ENCODE measurements at places on chromosomes 1 and 21.

GRCh38 chr1:206829282-206829681 lies 36.1 kb upstream of the IL20 start:
- DNase-seq, result no peak

- no peak for DNase-seq
Measured at GRCh38 chr21:32352526-32352925, 40.3 kb downstream of the URB1 start.

- peak; percentile 79 for DNase-seq
Measured at GRCh38 chr1:14945132-14946010, 208.2 kb upstream of the TMEM51 start.

DNA sequence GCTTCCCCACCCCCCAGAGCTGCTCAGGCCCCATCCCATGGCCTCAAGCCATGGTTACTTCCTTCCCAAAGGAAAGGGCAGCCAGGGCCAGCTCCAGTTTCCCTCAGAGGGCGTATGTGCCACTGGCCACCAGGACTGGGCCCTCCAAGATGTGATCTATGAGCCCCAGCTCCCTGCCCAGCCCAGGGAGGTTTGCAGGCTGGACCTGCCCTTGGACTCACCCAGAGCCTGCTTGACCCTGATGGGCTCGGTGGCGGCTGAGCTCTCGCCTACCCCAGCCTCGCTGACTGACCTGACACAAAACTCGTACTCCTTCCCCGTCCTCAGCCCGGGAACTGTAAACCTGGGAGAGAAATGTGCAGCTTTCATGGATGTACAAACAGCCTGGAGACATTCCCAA lies 29.6 kb downstream of the MYOM3 start:
- no peak for DNase-seq

- peak; percentile 73 for DNase-seq
Measured at GRCh38 chr1:86429835-86430234, 5.9 kb downstream of the CLCA2 start.

DNA sequence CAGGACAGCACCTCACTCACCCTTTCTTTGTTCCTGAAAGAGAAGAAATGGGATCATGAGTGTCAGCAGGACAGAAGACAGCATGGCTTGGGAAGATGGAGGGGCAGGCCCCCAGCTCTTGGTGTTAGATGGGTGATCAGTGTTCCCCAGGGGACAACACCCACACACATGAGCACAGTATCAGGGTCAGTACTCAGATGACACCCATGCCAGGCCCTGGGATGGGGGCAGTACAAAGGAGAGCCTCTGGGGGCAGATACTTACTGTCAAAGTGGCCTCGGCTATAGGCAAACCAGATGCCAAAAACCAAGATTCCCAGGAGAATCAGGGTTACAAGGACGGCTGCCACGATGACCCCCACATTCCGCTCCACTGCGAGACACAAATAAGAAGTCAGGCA lies 21.6 kb downstream of the F11R start:
- no peak for DNase-seq

DNA sequence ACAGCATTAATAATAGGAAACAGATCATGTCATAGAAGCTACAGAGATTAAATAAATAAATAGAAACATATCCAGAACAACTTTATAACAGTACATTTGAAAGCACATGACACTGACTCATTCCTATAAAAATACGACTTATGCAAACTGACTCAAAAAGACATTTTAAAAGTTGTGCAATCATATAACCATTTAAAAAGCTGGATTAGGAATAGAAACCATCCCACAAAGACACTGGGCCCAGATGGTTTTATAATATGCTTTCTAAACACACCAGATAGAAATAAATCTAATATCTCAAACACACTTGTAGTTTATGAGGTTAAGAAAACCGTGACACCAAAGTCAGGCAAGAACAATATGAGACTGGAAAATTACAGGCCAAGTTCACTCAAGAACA lies 47.6 kb downstream of the MATN1 start:
- DNase-seq, result no peak

GRCh38 chr1:52153010-52153409 lies 11.1 kb downstream of the ZFYVE9 start:
- no peak for DNase-seq

- no peak for DNase-seq
Measured at GRCh38 chr1:166082601-166083000, 84.2 kb downstream of the FAM78B start.

DNA sequence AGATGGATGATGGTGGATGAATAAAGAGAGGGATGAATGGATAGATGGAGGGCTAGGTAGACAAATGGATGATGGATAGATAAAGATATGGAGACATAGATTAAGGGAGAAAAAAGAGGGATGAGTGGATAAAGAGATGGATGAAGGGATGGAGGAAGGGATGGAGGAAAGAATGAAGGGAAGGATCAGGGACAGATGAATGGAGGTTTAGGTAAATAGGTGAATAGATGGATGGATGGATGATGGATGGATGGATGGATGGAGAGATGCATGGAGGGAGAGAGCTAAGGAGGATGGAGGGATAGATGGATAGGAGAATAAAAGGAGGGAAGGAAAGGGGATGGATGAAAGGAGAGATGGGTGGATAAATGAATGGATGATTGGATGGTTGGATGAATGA lies 28.8 kb downstream of the PLXNA2 start:
- no peak for DNase-seq

GRCh38 chr1:87203904-87204303 lies 124.8 kb upstream of the LMO4 start:
- no peak for DNase-seq

- no peak for DNase-seq
Measured at GRCh38 chr21:42864286-42864685, 15.1 kb downstream of the WDR4 start.

- DNase-seq, result no peak
Measured at GRCh38 chr1:214404154-214404553, 123.2 kb downstream of the SMYD2 start.

- DNase-seq, result peak; percentile 39
Measured at GRCh38 chr21:45073301-45074047, 906 bp upstream of the ADARB1 start.

- DNase-seq, result no peak
Measured at GRCh38 chr1:112778137-112778536, 63.0 kb upstream of the PPM1J start.

DNA sequence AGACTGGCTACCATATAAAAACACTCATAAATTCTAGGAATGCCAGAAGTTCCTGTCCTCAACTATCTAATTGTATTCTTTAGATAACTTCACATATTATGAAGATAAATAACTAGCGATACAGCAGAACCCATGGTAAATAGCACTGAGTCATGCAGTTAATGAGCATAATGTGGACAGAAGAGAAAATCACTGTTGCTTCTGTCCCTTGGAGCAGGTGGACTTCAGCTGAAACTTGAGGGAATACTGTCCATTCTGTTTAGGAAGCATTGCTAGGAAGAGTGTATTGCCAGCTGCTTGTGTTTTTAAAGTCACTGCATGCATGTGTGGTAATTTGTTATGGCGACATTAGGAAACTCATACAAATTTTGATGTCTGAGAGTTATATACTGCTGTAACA lies 854.4 kb downstream of the LTN1 start:
- DNase-seq, result no peak

DNA sequence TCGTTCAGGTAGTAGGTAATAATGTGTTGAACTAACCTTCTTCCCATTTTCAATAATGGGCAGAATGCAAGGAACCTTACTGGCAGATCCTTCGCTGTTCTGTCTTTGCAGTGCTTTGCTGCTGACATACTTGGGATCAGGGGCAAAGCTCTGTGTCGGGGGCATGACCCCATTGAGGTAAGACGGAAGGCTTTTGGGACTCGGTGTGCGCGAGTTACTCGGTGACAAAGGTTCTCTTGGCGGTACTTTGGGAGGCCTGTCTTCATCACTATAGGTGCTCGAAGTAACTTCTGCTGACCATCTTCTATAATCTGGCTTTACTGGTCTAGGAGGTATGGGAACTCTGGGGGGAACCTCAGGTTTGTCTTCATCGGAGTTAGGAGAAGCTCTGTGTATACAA lies 12.7 kb downstream of the ERRFI1 start:
- no peak for DNase-seq

DNA sequence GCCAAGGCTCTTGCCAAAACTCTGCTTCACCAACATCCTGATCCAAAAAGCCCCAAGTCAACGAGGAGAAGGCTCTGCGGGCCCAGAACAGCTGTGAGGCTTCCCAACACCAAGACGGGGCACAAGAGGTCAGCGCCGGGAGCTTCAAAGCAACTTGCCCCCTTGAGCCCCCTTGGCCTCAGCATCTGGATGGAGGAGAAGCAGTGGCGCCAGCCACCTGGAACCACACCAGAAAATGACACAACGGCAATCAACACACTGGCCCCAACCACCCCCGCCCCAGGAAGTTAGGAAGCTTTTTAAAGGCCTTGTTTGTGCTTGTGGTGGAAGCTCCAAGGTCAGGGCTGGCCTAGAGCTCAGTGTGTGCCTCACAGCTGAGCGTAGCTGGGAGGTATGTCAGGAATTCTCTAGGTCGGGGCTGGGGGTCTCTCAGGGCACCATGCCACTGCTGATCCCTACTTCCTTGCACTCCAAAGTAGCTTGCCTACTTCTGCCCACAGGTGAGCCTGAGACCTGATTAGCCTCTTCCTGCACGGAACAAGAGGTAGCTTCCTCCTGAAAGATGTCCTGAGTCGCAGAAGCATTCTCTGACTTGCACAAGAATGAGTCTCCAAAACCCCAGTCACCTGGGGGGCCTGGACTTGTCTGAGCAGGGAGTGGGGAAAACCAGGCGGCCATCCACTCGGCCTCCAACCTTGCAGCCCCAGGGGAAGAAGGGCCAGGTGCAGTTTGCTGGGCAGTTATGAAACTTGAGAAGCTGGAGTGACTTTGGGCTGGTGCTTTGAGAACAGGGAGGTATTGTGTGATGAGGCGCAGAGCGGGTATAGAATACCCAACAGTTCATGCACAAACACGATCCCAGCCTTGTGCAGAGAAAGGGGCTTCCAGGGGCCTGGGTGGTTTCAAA lies 9.7 kb upstream of the SRP9 start:
- peak; percentile 78 for DNase-seq

DNA sequence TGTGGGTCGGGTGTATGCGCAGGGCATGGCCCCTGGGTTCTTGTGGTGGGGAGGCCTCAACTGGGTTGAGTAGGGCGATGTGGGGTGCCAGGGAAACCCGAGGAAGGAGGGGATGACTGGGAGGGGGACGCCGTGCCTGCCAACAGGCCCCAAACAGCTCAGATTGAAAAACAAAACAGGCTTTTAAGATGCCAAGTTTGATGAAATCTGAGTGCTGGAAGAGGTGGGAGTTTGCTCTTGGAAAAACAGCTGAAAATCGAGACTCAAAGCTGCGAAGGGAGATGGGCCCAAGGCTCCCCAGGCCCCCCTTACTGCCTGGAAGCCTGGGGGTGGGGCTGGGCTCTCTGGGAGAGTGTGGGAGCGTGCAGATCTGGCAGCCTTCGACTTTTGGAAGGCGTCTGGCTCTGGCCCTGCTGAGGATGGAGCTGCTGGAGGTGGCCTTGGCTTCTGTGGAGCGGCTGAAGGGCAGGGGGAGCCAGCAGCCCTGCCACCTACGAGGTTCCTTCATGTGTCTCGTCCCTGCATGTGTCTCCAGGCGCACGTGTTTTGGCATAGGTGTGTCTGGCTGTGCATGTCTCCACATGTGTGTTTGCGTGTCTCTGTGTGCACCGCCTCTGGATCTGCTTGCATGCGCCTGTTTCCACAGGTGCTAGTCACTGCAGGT lies 33.3 kb downstream of the PTPRF start:
- DNase-seq, result no peak

GRCh38 chr1:43058545-43059360 lies 100.1 kb upstream of the SLC2A1 start:
- no peak for DNase-seq
